Endothelial cell of umbilical vein (primary cell): ENCODE measurements at places on chromosomes 7 and 10. TPM values are rescaled to one million over a fixed set of nuclear protein-coding genes. Genes with fewer than 3 reads are reported as not detected.

GRCh38 chr10:102280397-102281101 is 35.2 kb downstream of the GBF1 start:
- DNase-seq = peak; percentile 81

- no peak for DNase-seq
Observed at GRCh38 chr10:28800144-28800543, 122.8 kb downstream of the BAMBI start.

DNA sequence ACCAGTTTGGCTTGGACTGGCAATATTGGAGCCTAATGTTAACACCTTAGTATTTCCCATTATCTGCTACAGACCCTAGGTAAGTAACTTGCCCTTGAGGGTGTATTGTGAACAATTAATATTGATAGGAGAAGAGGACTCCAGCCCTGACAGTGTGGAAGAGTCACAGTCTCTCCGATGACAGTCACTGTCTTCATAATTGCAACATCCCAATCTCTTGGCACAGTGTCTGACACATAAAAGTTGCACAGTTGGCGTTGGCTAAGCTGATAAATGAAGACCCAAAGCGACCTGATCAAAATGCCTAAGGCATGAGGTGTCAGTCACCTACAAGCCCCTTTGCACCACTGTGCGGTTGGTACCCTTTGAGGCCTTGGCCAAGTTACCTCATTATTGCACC is 154.7 kb upstream of the AOAH start:
- DNase-seq = no peak

DNA sequence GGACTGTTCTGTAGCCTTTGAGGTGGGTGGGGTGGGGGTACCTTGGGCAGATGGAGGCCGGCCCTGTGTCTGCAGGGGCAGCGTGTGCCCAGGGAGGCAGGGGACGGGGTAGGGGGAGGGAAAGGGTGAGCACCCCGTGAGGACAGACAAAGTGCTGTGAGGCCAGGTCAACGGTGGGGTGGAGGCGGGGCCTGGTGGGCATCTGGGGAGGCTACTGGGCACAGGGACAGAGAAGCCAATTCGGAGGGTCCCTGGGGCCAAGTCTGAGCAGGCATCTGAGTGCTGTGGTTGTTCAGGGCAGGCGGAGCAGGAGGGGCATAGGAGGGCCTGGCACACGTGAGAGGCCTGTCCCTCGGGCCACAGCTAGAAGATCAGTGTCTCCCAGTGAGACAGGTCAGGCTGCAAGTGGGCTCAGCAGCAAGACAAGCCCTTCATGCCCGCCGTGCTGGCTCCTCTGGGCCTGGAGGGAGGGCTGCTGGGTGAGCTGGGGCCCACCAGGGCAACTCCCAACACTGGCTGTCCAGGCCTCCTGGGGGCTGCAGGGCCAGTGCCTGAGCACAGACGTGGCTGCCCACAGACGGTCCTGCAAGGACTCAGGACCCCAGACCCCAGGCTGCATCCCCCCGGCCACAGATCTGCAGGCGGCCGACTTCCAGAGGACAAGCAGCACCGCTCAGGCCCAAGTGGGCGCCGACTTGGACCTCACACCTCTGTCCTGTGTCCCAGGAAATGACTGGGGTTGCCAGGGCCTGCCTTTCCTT is 26.4 kb upstream of the KNDC1 start:
- no peak for DNase-seq

GRCh38 chr10:87829986-87830729 is 12.1 kb upstream of the ATAD1 start:
- DNase-seq = no peak

- no peak for DNase-seq
Observed at GRCh38 chr10:99714446-99714845, 17.5 kb downstream of the COX15 start.

- no peak for DNase-seq
Observed at GRCh38 chr7:112556633-112557032, 75.8 kb downstream of the LSMEM1 start.

DNA sequence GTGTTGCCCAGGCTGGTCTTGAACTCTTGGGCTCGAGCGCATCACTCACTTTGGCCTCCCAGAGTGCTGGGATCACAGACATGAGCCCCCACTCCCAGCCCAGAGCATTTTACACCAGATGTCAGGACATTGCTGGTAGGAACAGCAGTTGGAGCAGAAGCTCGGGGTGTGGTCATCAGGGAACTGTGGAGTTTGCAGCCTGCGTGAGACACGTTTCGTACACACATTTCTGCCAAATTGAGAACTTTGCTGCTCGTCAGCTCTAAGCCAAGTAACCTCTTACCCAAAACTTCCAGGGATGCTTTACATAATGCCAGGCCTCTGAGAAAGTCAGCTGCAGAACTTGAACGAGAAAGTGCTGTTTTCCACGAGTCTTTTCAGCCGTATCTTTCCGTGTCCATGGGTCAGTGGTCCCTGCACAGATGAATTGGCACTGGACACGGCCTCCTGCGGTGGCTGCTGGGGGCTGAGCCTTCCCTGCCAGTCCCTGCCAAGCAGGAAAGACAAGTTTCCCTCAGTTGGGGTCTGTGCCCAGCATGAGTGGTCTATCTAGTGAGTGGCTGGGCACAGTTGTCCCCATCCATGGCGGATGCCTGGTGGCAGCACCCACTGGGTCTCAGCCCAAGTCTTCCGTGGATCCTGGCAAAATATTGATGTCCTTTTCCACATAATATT is 54.4 kb downstream of the DNAJB6 start:
- DNase-seq = no peak

- DNase-seq = no peak
Observed at GRCh38 chr10:114899982-114900381, 38.0 kb upstream of the TRUB1 start.

- DNase-seq = no peak
Observed at GRCh38 chr10:31623466-31623865, 304.4 kb downstream of the ZEB1 start.

DNA sequence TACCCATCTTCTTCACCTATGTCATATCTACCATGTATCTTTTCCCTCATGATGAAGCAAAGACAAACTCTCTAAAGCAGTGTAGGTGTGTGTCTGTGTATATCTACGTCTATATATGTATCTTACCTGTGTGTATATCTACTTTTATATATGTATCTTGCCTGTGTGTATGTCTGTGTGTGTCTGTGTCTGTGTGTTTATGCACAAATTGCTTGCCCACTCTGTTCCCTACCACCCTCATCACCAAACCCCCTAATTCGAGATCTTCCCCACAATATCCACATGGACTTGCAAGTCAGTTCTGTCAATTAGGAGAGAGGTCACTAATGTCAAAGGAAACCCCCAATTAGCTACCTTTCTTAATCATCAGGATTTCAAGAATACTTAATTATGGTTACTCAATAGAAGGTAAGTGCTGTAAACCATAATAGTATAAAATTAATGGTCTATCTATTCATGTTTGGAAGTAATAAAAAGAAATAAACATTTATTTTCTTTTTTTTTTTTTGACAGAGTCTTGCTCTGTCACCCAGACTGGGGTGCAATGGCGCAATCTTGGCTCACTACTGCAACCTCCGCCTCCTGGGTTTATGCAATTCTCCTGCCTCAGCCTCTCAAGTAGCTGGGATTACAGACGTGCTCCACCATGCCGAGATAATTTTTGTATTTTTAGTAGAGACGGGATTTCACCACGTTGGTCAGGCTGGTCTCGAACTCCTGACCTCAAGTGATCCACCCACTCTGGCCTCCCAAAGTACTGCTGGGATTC is 43.6 kb downstream of the ANKRD61 start:
- no peak for DNase-seq

DNA sequence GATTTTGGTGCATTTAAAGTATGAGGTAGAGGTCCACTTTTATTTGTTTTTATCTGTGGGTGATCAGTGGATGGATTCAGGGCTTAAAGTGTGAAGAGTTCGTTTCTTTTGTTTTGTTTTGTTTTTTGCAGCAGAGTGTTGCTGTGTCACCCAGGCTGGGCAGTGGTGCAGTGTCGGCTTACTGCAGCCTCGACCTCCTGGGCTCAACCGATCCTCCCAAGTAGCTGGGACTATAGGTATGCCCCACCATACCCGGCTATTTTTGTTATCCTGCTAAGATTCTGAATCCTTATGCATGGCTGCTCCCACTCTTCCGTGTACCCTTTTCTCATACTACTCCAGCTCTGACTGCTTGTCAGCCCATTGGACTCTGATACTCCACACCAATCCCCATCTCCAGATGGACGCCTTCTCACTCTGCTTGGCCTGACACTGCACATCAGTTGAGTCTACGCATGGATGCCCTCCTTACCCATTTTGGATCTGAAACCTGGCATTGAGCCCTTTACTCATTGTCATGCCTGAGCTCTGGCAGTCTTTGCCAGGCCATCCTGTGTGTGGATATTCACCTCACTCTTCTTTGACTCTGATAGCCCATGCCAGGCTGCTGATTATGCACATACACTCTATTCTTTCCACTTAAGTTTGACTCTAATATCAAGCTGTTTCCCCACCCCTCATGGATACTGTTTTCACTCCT is 119.5 kb downstream of the CCSER2 start:
- DNase-seq = no peak

DNA sequence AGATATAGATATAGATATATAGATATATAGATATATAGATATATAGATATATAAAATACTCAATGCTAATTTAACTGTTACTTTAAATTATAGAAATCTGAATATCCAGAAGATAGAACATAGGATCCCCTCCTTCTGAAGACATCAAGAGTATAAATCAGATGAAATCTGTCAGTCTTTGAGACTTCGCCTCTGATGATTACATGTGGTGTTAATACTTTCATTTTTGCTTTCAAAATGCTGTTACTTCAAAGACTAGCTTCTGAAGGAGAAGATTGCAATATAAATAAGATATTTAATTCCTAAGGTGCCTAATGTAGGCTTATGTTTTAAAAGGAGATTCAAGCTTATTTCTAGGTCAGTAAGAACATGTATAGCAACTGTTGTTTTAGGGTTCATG is 180.4 kb downstream of the TSPAN12 start:
- DNase-seq = no peak

DNA sequence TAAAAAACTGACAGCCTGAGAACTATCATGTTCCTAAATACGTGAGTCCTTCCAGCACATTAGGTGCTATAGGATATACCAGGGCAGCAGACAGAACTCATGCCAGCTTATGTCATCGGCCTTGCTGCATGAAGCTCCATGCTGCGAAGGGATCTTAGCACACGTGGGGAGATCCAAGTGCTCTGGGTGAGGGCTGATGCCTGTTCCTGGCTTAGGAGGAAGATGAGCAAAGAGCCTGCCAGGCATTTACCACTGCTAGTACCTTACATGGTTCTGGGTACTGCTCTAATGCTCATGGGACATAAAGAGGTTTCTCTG is 43.2 kb downstream of the SVIL start:
- no peak for DNase-seq

DNA sequence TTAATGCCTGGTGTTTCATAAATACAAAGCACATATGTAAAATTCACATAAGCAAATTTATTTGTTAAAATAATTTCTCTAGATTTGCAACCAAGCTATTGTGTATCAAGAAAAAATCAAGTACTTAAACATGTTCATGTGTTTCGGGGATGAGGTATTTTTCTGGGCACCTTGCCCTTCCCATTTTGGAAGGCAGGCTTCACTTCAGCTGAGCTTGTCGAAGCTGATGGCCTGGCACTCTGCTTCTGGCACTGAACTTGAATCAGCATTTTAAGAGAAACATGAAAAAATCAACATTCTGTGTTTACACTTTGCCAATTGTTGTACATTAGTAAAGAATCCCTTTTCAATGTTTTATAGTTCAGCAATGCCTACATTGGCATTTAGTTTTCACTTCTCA is 179.1 kb upstream of the STEAP4 start:
- no peak for DNase-seq

GRCh38 chr10:55368467-55368866 is 567.4 kb upstream of the PCDH15 start:
- no peak for DNase-seq

DNA sequence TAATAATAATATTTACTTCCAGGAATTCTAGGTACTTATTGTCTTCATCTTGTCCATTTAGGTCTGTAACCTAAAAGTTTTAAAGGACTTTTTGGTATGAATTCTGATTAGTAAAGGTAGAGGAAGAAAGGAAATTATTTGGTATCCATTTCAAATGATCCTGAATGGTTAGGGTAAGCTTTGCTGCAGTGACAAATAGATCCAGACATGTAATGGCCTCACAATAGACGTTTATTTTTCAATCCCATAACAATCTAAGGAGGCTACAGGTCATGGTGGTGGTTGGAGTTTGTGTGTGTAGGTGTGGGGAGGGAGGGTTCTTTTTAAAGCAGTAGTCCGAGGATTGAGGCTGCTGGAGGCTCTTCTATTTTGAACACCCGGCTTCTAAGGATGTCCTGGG is 5.3 kb downstream of the FBH1 start:
- no peak for DNase-seq

GRCh38 chr7:111987115-111987826 is 218.9 kb downstream of the DOCK4 start:
- peak; percentile 83 for DNase-seq

DNA sequence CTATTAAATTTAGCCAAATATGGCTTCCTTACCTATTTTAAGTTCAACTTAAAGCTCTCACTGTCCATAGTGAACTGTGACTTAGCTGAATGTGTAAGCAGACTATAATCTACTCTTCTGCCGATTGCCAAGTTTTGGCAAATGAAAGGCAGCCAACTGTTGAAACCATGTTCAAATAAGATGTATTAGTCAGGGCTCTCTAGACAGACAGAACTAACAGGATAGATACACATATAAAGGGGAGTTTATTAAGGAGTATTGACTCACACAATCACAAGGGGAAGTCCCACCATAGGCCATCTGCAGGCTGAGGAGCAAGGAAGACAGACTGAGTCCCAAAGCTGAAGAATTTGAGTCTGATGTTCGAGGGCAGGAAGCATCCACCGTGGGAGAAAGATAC is 837.7 kb upstream of the AUTS2 start:
- DNase-seq = no peak

DNA sequence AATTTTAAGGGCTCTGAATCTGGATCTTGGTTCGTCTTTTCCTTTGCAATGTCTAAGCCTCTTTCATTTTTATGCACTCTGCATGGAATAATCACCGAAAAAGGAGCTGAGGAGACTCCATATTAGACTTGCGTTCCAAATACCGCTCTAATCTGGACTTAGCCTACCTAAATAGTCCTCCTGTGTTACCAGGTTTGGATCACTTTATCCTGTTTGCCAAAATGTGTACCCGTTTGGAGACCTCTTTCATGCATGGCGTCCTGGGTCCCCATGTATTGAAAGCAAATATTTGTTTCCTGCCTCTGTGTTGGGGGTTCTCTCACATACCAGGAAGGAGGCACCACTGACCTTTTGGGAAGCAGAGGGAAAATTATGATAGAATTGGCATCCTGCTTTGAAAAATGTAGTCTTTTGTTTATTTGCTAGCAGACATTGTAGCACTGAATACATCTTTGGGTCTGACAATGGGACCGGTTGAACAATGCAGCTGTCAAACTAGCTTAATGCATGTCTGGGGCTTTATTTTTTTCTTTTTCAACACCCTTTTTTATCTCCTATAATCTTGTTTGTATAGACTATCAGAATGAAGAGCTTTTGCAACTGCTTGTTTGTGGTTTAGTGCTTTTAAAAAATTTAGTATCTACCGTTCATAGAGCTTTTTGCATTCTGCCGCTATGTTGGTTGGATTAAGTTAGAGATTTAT is 11.8 kb upstream of the CELF2 start:
- no peak for DNase-seq

The HTR5A gene
- total RNA-seq = not detected in 2 replicates

The PSPH gene
- 20.3 and 24.2 TPM in 2 replicates for total RNA-seq

The TMEM254 gene
- total RNA-seq = 6.0 and 10.1 TPM in 2 replicates

The PNLIPRP1 gene
- total RNA-seq = not detected in 2 replicates

The DIP2C gene
- total RNA-seq = 10.1 and 10.7 TPM in 2 replicates

The HOGA1 gene
- 0.46 and 0.91 TPM in 2 replicates for total RNA-seq

The TBATA gene
- total RNA-seq = not detected in 2 replicates

The AQP1 gene
- 11.6 and 15.9 TPM in 2 replicates for total RNA-seq

The SLC35G1 gene
- 3.3 and 4.1 TPM in 2 replicates for total RNA-seq
